ENCODE measurements at places on chromosomes 4 and X.

GRCh38 chrX:76147106-76147505 lies 25.8 kb upstream of the PBDC1 start:
- DNase-seq, result no peak

GRCh38 chr4:153824501-153824900 lies 35.6 kb upstream of the SFRP2 start:
- DNase-seq, result no peak

DNA sequence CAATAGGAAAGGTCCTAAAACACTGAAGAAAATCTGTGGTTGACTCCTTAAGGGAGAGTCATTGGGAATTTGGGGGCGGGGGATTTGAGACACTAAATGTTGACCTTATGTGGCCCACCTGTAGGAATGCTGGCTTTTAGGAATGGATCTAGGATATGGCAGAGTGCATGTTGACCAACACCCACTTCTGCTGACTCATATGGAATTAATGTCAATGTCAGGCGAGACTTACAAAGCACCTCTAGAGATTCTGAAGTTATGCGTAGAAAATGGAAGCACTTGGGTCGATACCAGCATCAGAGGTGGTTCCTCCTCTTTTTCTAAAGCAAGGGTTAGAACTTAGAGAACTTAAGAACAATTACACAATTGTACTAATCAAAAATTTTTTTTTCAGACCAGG lies 100.6 kb upstream of the CBR4 start:
- DNase-seq, result no peak

DNA sequence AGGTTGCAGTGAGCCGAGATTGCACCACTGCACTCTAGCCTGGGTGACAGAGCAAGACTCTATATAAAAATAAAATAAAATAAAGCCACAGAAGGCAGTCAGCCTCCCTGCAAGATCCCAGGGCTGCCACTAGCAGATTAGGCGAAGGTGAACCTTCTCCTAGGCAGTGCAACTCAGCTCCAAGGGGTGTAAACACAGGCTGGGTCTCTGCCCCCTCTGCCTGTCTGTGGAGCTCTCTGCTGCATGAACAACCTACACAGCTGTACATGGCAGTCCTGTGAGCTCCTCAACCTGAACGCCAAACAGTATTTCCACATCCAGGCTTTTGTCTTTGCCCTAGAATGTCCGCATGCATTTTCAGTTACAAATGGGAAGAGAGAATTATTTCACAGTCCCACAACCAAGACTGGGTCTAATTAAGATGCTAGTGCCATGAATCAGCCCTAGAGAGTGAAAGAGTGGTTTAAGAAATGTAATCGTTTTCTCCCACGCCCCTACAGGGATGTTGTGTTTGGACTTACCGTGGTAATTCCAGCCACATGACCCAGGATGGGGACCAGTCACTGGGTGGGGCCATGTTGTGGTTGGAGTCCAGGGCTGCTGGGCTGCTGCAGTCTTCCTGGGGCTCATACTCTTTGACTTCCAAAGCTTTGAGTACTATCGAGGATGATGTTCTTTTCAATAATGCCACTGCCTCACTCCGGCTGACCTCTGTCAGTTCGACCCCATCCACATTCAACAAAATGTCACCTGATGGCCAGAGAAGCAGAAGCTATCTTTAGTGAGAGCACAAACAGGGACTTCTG lies 99.0 kb downstream of the FIP1L1 start:
- no peak for DNase-seq

- DNase-seq, result peak; percentile 24
Measured at GRCh38 chr4:1981251-1982058, 27.3 kb downstream of the NELFA start.

DNA sequence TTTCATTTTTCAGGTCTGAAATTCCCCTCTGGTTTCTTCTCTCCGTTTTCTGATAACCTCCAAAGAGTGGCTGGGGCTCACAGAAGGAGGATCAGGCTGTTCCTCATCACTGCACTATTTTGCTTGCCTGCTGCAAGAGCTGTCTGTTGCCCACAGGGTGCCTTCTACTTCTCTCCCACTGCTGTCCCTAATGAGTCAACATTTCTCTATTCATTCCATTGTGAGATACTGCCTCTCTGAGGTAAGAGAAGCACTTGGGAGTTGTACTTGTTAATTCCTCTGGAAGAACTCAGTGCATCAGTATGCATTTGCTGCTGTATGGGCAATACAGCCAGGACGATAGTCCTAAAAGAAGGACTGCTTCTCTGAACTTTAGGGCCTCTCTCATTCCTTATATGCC lies 34.8 kb downstream of the CT47B1 start:
- DNase-seq, result no peak

GRCh38 chr4:140863197-140863596 lies 107.0 kb upstream of the TBC1D9 start:
- no peak for DNase-seq

DNA sequence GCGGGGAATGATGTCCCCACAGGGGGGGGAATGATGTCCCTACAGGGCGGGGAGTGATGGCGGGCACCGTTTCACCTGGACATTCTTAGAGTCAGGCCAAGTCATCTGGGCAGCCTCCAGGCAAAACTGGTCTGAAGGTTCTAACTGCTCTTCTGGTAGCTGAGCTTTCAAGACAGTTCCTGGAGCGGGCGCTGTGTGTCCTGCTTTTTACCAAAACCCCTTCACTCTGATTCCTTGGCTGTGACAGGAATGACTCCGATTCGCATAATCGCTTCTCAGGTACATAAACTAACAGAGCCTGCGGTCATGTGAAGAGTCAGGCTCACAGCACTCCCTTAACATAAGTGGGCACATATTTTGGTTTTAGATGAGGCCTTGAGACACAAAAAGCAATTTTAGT lies 836.0 kb downstream of the TRIML1 start:
- no peak for DNase-seq

- no peak for DNase-seq
Measured at GRCh38 chr4:139817657-139818452, 152.2 kb downstream of the MGST2 start.

GRCh38 chrX:46912603-46913491 lies 626 bp downstream of the JADE3 start:
- peak; percentile 22 for DNase-seq

DNA sequence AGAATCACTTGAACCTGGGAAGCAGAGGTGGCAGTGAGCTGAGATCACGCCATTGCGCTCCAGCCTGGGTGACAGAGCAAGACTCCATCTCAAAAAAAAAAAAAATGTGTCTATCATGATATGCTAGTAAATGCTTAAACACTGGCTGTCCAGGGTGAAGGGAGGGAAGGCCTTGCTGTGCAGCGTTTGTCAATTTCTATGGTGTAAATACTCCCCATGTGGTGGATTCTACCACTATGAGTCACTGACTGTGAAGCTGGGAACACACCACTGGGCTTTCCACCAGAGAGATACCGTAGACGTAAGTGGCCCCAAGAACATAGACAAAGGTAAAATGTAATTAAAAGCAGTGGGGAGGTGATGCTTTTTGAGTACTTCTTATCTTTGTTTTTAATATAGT lies 51.3 kb upstream of the LEF1 start:
- DNase-seq, result no peak

DNA sequence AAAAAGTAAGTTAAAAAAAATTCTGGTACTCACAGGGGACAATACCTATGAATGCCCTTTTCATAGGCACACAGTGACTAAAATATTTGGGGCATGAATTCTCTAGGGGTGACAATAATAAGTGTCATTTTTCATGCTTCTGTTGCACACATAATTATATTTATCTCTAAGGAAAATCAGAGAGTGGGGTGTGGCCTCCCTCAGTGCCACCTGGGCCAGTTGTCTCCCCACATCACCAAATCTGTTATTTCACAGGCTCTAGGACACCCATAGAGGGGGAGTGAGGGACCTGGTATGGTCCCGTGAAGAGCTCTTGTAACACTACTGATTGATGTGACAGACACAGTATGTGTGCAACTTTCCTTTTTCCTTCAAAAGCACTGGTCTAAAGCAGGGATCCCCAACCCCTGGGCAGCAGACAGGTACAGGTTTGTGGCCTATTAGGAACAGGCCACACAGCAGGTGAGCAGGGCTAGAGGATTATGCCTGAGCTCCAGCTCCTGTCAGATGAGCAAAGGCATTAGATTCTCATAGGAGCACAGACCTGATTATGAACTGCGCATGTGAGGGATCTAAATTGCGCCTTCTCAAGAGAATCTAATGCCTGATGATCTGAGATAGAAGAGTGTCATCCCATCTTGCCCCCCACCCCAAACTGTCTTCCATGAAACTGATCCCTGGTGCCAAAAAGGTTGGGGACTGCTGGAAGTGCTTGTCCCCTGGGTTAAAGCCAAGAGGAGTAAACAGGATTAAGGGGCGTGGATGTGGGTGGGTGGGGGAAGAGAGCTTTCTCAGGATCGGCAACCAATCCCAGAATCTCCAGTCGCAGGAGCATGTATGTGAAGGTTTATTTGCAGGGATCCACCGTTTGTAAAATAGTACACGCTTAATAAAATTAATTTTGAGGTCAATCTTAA lies 856 bp downstream of the SLC9B1 start:
- no peak for DNase-seq

DNA sequence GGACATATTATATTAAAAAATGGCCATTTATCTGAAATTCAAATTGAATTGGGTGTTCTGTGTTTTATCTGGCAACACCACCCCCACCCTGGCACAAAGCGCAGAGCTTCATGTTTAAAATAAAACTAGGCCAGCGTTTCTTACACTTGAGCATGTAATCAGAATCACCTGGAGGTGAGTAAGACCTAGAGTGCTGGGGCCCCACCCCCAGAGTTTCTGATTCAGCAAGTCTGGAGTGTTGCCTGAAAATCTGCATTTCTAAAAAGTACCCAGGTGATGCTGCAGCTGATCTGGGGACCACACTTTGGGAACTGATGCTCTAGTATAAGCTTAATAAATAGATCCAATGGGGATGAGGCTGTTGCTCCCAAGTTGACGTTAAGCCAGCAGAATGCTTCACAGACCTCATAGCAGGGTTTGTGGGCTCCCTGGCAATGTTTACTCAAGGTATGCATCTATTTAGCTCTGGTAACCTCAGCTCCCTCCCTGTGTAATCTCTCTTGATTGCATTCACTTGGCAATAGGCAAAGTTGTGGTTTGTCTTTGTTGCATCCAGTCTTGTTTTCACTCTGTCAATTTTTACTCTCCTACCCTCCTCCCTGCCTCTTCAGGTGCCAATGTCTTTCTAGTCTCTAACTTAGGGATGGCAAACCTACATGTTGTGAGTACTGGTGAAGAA lies 99.8 kb upstream of the TEX13D start:
- no peak for DNase-seq

DNA sequence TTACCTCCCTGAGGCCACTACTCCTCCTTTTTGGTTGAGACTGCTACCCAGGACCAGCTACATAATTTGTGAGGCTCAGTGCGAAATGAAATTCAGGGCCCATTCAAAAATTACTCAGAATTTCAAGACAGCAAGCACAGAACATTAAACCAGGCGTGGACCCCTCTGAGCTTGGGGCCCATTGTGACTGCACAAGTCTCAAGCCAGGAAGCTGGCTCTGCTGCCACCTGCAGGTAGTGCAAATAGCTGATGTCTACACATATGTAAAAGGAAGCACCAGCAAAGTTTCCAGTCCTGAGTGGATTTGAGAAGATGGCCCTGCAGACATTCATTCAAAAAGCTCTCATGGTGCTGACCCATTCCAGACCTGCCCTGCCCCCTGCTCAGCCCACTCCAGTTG lies 213.4 kb upstream of the LNX1 start:
- peak; percentile 6 for DNase-seq

DNA sequence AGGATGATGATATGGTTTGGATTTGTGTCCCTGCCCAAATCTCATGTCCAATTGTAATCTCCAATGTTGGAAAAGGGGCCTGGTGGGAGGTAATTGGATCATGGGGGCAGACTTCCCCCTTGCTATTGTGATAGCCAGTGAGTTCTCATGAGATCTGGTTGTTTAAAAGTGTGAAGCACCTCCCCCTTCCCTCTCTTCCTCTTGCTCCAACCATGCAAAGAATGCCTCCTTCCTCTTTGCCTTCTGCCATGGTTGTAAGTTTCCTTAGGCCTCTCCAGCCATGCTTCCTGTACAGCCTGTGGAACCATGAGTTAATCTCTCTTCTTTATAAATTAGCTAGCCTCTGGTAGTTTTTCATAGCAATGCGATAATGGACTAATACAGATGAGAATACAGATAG lies 19.7 kb upstream of the ALG13 start:
- no peak for DNase-seq

- DNase-seq, result no peak
Measured at GRCh38 chr4:177010418-177010817, 217.7 kb upstream of the VEGFC start.

GRCh38 chrX:18640686-18641085 lies 31.2 kb downstream of the RS1 start:
- no peak for DNase-seq

DNA sequence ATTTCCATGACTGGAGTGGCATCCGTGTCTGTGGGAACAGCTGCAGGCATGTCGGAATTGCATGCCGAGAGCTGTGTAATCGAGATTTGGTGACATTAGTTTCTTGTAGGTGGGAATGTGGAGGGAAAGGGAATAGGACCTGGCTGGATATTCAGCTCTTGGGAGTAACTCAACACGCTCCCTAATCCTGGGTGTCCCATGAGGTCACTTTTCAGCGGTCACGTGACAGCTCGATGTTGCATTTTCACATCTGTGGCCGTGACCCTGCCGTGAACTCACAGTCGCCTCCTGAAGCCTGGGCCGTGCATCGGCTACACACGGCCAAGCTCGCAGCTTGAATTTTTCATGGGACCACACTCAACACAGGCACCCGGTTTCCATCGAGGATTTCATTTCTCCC lies 25.8 kb upstream of the PSAPL1 start:
- DNase-seq, result no peak

DNA sequence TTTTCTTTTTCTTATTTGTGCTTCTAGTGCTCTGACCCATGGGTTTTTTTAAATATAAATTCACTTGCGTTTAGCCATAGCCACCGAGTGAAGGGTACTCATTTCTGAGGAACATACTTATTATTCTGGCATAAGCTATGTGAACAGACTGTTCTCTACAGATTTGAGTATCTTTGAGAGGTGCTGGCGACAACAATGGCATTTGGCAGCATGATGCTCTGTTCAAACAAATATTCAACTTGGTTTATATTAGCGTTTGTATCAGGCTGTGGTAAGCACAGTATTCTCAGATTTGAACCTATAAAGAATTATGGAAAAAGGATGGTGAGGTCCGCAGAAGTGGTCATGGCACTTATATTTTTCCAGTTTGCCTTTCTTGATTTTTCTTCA lies 108.7 kb upstream of the LIMCH1 start:
- DNase-seq, result no peak

DNA sequence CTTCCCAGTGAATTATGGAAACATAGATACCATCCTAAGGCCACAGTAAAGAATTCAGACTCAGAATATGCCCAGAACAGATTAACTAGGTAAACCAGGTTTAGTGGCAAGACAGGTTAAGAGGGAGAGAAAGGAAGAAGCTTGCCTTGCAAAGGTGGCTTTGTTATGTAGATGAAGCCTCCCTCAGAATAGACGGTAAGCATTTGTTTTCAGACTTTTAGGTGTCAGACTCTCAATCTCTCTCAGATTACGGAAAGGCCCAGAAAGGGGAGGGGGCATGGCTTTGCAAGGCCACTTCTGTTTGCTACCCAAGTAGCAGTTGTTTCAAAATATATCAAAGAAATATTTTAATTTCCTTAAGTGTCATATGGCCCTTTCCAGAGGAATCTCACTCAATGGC lies 457.1 kb upstream of the BOD1L1 start:
- no peak for DNase-seq
